Cerebellar nuclear complex (tissue), 1 donor: ENCODE measurements at places on chromosomes 13 and 19.

- no peak for DNase-seq
These were observed 261 bp downstream of the FARP1 start for GRCh38 chr13:98143157-98143553.

DNA sequence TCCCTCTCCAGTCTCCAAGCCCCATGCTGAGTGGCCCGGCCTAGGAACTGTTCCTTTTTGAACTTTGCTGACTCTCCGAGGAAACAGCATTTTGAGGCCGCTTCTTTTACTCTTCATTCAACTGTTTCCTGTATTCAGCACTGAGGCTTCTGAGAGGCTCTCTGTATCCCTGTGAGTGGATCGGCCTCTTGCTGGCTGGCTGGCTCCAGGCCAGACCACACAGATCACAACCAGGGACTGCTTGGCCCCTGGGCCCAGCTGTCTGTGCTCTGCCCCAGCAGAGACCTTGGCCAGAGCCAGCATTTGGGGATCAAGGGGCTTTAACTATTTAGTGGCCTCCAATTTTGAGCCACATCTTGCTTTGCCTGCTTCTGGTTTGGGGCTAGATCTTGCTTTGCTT lies 75.6 kb upstream of the KL start:
- no peak for DNase-seq

DNA sequence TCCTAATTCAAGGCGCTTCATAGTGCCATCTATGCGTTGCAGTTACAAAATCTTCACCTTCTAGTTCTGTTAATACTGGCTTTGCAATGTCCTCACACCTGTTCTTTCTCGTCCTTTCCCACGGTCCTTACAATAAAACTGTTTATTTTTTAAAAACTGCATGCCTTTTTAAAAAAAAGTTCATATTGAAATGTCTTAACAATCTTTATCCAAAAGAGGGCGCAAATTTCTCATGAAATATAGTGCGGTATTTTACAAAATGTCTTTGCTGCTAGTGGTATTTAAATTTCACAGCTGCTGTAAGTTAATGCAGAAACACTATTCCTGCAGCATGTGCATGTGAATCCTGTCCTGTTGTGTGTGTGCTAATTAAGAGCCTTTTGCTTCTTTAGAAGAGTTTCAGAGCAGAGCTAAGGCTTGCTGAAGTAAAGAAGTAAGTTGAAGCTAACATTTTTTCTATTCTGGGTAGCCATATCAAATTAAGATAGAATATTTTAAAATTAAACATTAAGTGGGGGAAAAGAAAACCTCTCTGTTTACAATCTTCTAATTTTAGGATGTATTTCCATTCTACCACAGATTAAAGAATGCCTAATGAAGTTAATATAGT lies 15.8 kb upstream of the CLDN10 start:
- DNase-seq: no peak

DNA sequence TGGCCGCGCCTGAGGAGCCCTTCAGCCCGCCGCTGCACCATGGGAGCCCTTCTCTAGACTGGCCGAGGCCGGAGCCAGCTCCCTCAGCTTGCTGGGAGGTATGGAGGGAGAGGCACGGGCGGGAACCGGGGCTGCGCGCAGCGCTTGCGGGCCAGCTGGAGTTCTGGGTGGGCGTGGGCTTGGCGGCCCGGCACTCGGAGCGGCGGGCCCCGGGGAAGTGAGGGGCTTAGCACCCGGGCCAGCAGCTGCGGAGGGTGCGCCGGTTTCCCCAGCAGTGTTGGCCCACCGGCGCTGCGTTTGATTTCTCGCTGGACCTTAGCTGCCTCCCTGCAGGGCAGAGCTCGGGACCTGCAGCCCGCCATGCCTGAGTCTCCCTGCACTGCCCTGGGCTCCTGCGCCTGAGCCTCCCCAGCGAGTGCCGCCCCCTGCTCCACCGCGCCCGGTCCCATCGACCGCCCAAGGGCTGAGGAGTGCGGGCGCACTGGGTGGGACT lies 1890.0 kb upstream of the PCDH20 start:
- no peak for DNase-seq

DNA sequence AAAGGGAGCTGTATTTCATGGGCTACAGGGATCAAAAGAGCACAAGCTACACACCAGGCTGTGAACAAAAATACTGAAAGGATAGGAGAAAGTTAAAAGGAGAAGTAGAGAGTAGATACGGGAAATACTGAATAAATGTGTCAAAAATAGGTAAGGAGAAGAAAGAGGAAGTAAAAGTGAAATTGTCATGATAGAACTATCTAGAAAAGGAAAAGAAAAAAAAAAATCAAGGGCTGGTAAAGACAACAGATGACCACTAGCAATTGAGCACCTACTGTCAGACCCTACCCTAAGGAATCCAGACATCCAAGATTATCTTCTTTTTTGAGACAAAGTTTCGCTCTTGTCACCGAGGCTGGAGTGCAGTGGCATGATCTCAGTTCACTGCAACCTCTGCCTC lies 4.8 kb downstream of the RUBCNL start:
- no peak for DNase-seq
